ENCODE measurements at places on chromosomes 2 and 18. TPM values are rescaled to one million over a fixed set of nuclear protein-coding genes. Genes with fewer than 3 reads are reported as not detected.

ALK gene
- not detected for total RNA-seq

RNU2-63P gene
- 284 TPM for total RNA-seq

SEMA4F gene
- 4.0 TPM for total RNA-seq

SRD5A2 gene
- not detected for total RNA-seq

OTX1 gene
- total RNA-seq: 0.28 TPM

ACMSD gene
- not detected for total RNA-seq

ANKRD29 gene
- total RNA-seq: 0.85 TPM

ASB18 gene
- not detected for total RNA-seq

GNLY gene
- total RNA-seq: not detected

GNAL gene
- 0.47 TPM for total RNA-seq

ME2 gene
- 53.7 TPM for total RNA-seq

SERPINB7 gene
- total RNA-seq: not detected

INPP4A gene
- total RNA-seq: 26.4 TPM

AQP12A gene
- not detected for total RNA-seq

CGREF1 gene
- 1.2 TPM for total RNA-seq

PROKR1 gene
- total RNA-seq: not detected

OR6B2 gene
- total RNA-seq: not detected

KIF1A gene
- not detected for total RNA-seq

CTLA4 gene
- not detected for total RNA-seq

TMEM182 gene
- 0.85 TPM for total RNA-seq

G6PC2 gene
- total RNA-seq: not detected

DPP4 gene
- 5.0 TPM for total RNA-seq

FRZB gene
- not detected for total RNA-seq

ERICH2 gene
- not detected for total RNA-seq

ANKRD62 gene
- total RNA-seq: not detected

CDH7 gene
- not detected for total RNA-seq

TP53I3 gene
- 49.7 TPM for total RNA-seq

INHA gene
- total RNA-seq: 0.19 TPM

EXOC6B gene
- total RNA-seq: 33.8 TPM

CYP27A1 gene
- 5.8 TPM for total RNA-seq

LRATD1 gene
- total RNA-seq: 0.27 TPM

MAL gene
- total RNA-seq: not detected

ADD2 gene
- 4.3 TPM for total RNA-seq

DOCK10 gene
- 17.6 TPM for total RNA-seq

TSPYL6 gene
- total RNA-seq: not detected

LOXHD1 gene
- not detected for total RNA-seq

KCNG2 gene
- total RNA-seq: not detected

ABCG5 gene
- total RNA-seq: not detected

BUB1 gene
- total RNA-seq: 12.2 TPM

NCKAP1 gene
- 117 TPM for total RNA-seq
